ENCODE measurements at places on chromosomes 1 and 21.
A peak's percentile ranks its signal among the peaks of the same experiment; 100 is the strongest.

DNA sequence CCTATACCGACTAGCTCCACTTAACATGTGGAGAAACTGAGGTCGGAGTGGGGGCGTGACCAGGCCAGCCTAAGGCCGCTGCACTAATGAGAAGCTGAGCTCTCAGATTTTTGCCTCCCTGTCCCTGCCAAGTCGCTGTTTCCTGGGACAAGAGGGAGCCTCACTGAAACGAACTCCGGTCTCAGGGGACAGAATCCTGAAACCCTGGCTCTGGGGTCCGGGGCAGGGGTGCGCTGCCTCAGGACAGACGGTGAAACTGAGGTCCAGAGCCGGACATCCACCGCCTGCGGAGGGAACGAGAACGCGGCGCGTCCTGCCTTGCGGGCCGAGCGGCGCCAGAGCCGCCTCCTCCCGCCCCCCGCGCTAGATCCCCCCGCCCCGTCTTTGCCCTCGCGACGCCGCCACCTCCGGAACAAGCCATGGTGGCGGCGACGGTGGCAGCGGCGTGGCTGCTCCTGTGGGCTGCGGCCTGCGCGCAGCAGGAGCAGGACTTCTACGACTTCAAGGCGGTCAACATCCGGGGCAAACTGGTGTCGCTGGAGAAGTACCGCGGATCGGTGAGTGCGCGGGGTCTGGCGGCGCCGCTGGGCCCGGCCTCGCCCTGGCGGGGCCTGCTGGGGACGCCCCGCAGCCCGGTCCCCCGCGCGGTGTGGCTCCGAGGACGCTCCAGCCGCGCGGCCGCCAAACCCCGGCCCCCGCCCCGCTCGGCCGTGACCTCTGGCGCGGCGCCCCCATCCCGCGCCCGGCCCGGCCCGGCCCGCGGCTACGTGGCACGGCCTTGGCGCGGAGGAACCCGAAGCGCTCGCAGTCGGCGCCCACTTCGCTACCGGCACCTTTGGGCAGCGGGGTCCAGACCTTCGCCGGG is at the start of gene GPX7:
GPX7 (plus strand) TSS at position 381 of the 865 bp plus-strand sequence; CDS start at position 420, 39 bp downstream.
- DNase-seq, result peak; percentile 35

GRCh38 chr21:46100426-46100825 is 2.5 kb downstream of the COL6A2 start:
- DNase-seq, result no peak

DNA sequence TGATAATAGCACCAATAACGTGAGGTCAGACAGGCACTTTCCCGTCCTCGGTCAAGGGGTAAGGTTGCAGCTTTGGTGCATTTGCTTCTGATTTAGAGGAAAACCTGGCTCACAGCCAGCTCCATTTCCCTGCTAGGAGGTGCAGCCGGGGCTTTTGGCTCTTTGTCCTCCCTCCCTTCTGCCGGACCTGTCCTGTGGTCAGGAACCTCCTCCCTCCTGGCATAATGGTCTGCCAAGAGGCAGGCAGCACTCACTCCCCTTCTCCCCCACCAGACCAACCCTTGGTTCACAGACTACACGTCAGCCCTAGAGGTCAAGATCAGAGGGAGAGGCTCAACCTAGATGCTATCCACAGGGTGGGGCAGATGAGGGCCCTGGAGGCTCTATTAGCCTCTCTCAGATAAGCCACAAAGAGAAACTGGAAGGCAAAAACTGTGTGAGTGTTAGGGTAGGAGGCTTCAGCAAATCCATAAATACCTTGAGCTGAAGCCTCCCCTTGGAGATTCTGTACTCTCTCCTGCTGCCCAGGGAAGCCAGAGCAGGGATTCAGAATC is 64.8 kb downstream of the PLXNA2 start:
- peak; percentile 64 for DNase-seq

GRCh38 chr1:150484861-150485260 is 2.4 kb upstream of the TARS2 start:
- no peak for DNase-seq

DNA sequence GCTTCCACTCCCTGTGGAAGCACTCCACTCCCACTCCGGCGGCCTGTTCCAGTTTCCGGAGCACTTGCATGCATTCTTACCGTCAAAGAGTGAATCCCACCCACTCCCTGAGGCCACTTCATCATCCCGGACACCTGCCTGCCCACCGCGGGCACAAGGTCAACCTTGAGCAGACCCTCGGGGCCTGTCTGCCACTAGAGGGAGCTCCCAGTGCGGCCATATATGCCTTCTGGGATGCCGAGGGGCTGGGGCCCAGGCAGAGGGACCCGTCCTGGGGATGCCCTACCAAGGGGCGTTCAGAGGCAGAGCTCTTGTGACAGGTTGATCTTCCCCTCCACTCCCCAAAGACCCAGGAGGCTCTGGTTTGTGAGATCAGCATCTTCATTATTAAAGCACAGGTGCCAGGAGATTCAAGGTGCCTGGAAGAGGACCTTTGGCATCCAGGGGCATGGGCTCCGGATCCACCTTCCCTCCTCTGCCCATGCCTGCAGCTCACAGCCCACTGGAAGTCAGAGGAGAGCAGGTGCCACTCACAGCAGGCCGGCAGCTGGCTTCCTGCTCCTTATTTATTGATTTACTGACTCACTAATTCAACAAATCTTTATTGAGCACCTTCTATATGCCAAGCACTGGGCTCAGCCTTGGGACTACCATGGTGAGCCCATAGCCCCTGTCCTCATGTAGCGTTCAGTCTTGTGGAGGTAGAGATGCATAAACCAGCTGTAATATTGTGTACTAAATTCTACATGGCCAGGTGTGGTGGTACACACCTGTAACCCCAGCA is 47.3 kb downstream of the UBIAD1 start:
- DNase-seq, result no peak

DNA sequence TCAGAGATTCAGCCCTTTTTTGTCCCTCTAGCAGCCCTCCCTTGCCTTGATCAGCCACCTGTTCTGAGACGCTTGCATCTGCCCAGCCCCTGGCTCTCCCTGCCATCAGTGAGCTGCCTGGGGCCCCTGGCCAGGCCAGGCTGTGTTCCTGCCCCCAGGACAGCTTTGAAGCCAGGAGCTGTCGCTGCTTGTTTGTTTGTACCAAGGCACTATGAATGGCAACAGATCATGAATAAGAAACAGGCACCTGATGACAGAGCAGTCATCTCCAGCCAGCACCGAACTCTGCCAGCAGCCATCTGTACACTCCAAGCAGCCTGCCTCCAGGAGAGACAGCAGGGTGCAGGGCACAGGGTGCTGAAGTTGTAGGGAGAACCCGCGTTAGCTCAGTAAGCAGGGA is 8.1 kb upstream of the VWA5B1 start:
- DNase-seq, result no peak

- no peak for DNase-seq
Observed at GRCh38 chr1:147769106-147769505, 8.7 kb upstream of the GJA5 start.

- peak; percentile 59 for DNase-seq
Observed at GRCh38 chr1:6082430-6082971, 36.8 kb downstream of the KCNAB2 start.

- peak; percentile 83 for DNase-seq
Observed at GRCh38 chr1:54121482-54122134, 31.2 kb downstream of the CDCP2 start.

- peak; percentile 39 for DNase-seq
Observed at GRCh38 chr1:32701951-32702598, 495 bp downstream of the SYNC start.

DNA sequence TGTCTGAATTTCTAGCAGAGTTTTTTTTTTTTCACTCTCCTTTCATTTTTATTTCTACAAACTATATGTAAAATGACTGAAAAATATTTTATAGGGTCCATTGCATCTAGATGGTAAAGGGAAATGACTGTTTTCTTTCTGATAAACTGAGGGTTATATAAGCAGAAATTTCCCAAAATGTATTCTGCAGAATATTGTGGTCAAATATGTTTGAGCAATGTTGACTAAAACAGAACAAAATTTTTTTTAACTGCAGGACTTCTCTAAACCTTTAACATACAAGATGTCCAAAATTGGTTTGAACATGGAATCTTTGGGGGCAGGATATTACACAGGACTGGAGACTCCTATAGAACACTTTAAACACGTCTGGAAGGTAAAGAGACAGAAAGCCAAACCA is 190.5 kb downstream of the TOMM20 start:
- DNase-seq, result no peak

DNA sequence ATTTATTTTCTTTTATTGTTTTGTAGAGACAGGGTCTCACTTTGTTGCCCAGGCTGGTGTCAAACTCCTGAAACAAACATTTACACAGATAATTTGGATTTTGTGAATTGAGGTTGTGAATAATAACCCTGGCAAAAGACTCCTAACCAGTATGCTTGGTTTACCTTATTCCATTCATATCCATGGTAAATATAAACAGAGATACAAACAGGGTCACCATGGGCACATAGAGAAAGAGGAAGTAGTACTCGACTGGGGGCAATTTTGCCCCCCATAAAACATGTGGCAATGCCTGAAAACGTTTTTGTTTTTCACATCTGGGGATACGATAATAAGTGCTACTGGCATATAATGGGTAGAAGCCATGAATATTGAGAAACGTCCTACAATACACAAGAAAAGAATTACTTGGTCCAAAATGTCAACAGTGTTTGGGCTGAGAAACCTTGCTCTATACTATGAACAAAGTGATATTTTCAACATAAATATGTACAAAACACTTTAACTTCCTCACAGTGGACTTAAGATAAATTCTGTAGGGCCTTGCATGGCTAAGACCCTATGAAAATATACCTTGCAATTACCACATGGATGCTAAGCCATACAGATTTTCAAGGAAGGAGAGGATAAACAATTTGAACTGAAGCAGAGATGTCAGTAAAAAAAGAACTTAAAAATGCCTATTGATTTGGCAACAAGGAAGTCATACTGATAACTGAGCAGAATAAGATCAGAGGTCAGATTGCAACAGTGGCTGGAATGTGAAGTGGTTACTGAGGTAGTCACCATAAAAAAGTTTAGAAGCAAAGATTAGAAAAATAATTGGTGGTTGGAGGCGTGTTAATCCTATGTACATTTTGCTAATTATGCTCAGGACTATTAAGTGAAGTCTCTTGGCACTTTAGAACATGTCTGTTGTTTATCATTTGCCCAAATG is 27.4 kb upstream of the ASPM start:
- no peak for DNase-seq

DNA sequence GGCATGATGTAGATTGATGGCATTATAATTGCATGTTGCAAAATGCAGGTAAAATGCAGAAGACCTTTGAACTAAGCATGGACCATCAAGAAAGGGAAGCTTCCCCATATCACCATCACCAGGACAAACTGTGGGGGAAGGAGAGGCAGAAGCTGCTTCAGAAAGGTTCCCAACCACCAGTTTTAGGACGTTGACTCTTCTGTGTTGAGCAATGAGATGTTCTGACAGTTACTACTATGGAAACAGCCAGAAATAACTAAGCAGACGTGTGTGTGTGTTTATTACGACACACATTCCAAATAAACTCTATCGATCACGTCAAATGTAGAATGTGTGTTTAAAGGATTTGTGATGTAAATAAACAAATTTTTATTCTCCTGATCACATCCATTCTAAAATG is 110.2 kb upstream of the PLD5 start:
- DNase-seq, result no peak

GRCh38 chr1:160548183-160548582 is 25.1 kb upstream of the SLAMF6 start:
- DNase-seq, result no peak

Data from uterus (tissue), 4 donors.